Right cardiac atrium (tissue), 5 donors: ENCODE measurements at places on chromosomes 5 and 9. TPM values are rescaled to one million over a fixed set of nuclear protein-coding genes. Genes with fewer than 3 reads are reported as not detected.

DNA sequence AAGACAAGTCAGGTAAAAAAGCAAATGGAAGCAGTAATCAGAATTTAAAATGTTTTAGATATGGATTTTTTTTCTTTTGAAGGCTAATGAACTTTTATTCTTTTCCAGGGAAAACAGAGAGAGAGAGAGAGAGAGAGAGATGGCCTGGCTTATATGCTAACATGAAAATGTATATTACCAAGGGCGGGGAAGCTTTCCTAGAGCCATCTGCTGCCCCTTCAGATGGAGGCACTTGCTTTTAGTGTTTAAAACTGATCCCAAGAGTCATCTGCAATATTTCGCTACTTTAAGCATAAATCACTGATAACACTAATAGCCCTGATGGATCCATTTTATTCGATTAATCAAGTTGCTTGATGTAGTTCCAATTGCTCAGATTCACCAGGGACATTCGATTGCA lies 186.1 kb upstream of the ADAMTS16 start:
- no peak for DNase-seq

DNA sequence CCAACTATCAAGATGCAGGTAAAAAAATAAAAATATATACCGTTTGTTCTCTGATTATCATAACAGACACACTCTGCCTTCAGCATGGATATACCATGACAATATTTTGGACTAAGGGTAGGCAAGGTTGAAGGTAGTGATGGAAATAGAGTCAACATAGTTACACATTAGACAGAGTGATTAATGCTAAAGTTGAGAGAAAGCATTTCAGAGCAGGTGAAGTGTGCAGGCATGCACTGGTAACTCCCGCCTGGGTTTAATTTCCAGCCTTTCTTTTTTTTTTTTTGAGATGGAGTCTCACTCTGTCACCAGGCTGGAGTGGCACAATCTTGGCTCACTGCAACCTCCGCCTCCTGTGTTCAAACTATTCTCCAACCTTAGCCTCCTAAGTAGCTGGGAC lies 458.5 kb downstream of the TLR4 start:
- no peak for DNase-seq

DNA sequence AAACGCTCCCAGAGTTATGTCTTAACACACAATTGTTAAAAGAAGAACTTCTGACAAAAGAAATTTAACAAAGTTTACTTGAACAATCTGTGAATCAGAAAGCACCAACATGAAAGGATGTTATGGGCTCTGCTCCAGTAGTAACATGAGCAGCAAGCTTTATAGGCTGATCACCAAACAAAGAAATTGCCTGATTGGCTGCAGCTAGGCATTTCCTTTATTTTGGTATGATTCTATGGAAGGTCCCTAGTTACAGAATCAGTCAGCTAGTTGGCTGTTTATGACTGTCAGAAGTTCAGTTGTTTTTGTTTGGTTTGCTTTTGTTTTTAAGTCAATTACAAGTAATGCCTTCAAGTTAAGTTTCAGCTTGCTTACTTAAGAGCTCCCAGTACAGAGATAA lies 102.4 kb upstream of the SMC2 start:
- no peak for DNase-seq

- no peak for DNase-seq
These were observed 9.2 kb upstream of the CXCL14 start for GRCh38 chr5:135587721-135588663.

- no peak for DNase-seq
These were observed 123.5 kb downstream of the DEPDC1B start for GRCh38 chr5:60576425-60576824.

DNA sequence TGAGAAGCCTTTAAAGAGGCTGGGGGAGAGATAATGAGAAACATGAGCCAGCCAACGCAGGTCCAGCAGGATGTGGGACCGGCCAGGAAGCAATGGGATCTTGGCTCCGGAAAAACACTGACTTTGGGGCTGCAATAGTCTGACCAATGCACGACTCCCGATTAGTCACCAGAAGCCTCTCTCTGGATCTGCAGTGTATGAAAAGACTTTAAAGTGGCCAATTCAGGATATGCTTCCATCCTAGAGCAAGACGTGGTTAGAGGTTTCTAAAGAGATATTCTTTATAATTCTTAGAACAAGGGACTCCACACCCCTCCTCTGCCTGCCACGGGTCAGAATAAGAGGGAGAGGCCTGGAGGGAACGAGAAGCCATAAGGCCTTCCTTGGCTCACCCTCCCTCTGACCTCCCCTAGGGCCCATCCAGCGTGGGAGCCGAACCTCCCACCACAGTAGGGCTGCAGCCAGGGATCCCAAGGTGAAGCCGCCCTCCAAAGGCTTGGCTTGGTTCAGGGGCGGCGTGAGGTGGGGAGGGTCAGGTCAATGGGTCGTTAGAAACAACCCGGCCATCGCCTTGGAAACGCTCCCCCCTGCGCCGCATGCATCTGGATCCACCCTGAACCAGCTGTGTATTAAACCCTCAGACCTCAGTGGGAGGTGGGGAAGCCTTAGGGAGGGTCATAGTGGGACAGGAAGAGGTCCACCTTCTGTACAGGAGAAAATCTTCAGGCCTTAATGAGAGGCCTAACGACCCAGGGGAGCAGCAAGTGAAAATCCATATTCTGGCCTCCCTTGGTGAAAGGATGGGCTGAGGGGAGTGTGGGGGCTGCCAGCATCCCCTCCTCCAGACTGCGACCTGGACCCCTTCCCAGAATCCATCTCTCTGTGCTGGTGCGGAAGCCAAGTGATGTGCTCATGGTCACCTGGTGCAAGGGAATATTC lies 11.1 kb downstream of the FGF1 start:
- peak; percentile 56 for DNase-seq

- no peak for DNase-seq
These were observed 53.6 kb upstream of the APC start for GRCh38 chr5:112684121-112684520.

DNA sequence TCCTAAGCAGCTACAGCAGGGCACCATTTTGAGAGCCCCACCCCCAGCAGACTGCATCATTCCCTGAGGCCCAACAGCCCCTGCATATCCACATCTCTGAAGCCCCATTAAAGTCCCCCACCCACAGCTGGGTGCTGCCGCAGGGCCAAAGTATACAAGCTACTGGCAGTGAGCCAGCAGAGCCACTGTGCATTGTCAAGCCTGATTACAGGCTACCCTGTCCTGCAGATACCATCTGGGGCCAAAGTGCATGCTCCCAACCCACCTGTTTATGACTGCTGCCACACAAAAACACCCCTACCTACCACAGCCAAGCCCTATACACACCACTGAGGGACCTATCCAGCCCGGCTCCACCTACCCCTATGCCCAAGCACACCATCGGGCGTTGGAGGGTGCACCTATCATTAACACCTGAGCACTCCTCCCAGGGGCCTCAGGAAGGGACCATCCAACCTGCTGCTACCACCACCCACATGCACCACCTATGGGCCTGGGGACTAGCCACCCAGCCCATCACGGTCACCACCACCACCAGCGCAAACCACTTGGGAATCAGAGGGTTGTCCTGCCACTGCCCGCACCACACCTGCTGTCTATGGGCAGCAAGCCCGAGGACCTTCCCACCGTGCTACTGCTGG lies 105.0 kb downstream of the PLPP1 start:
- DNase-seq: peak; percentile 60

DNA sequence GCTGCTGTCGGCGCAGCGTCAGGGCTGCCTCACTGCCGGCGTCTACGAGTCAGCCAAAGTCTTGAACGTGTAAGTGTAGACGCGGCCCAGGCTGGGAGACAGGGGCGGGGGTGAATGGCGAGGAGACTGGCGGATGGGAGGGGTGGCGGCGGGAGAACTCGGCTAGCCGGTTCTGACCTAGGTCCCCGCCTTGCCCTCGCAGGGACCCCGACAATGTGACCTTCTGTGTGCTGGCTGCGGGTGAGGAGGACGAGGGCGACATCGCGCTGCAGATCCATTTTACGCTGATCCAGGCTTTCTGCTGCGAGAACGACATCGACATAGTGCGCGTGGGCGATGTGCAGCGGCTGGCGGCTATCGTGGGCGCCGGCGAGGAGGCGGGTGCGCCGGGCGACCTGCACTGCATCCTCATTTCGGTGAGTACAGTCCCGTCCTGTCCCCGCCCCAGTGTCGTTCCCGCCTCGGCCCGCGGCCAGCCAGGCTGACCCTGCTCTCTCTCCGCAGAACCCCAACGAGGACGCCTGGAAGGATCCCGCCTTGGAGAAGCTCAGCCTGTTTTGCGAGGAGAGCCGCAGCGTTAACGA lies 745 bp downstream of the GADD45G start:
- peak; percentile 88 for DNase-seq

- no peak for DNase-seq
These were observed 33.9 kb upstream of the MAN2A1 start for GRCh38 chr5:109655841-109656240.

- no peak for DNase-seq
These were observed 10.3 kb downstream of the WHRN start for GRCh38 chr9:114494776-114495569.

GRCh38 chr5:159917994-159918393 lies 1.7 kb downstream of the ADRA1B start:
- no peak for DNase-seq

DNA sequence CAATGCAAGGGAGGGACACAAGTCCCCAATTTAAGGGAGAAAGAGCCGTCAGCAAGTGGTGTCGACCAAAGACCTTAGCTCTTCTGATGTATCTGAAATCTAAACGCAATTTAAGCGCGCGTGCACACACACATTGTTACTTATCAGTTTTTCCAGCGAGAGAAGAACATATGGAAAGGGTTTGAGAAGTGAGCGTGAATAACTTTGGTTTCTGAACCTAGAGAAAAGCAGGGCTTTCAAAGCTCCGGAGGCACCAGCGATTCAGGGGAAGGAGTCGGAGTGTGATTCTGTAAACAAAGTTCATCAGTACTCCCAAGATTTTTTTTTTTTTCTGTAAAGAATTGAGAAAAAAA lies 191.8 kb downstream of the MEF2C start:
- DNase-seq: no peak

GRCh38 chr9:72948575-72949243 lies 4.1 kb downstream of the ALDH1A1 start:
- DNase-seq: no peak

GRCh38 chr9:126149661-126150060 lies 177.0 kb upstream of the MVB12B start:
- DNase-seq: no peak

- DNase-seq: peak; percentile 52
These were observed 148.5 kb upstream of the RPS23 start for GRCh38 chr5:82426464-82427154.

- no peak for DNase-seq
These were observed 92.6 kb downstream of the PAX5 start for GRCh38 chr9:36941441-36941840.

DNA sequence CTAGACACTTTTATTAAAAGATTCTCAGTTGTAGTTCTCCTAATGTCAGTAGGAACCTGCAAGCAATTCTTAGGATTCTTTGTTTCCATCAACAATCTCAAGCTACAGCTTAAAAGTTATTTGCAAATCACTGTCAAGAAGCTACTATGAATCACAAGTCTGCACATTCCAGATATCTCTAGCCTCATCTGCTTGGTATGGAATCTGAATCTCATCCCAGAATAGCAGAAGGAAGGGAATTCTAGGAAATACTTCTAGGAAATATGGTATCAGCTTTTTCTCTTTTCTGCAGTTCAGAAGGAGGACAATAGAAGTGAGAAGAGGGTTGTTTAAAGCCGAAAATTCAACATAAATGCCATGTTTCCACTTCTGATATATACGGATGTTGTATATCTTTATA lies 792.2 kb upstream of the CDH9 start:
- no peak for DNase-seq

DNA sequence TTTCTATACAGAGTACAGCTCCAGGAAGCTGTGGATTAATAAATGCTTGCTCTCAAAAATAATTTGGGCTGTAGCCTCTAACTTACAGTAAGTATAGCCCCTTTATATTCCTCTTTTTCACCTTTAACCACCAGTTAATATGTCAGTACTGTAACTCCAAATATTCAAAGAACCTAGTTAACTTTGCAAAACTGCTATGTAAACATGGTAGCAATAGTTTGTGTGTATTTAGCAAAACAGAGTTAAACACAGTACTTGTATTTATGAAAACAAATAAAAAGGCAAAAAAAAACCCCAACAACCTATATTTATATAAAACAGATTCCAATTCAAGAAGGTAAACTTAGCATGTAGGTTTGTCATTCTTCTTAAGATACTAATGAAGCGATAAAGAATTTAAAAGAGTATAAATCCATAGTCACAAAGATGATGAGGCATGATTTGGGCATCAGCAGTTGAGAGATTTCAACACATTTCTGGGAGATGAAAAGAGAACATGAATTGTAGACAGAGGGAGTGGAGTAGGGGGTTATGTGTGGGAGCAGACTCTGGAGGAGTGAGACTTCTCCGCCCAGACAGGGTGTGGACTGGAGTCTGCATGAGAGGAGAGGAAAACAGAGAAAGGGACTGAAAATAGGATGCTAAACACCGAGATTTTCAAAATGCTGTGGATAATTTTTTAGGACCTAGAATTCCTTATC lies 47.0 kb upstream of the F2RL1 start:
- DNase-seq: no peak

DNA sequence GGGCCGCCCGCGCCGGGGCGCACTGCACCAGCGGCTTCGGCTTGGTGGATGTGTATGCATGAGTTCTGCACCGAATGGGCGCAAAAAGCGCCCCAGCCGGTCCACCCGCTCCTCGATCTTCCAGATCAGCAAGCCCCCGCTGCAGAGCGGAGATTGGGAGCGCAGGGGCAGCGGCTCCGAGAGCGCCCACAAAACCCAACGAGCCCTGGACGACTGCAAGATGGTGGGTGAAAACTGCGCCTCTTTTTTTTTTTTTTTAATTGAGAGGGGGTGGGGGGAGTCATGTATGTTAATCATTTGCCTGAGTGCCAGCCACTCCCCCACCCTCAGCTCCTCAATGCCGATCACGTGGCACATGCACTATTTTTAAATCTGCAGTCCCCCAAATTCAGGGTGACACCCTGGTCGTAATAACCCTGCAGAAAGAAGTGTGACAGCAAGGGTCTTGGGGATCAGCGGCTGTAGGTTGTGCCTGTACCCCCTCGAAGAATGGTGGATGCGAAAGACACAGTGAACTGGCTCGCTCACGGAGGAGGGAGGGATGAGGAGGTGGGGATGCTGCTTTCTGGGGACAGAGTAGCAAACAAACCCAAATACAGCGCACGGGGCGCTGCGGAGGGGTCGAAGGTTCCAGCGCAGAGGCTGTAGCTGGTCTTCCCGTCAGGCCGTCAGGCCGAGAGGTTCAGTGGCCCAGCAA lies 900 bp downstream of the RGS7BP start:
- DNase-seq: peak; percentile 46

Gene FOXD1
- 0.14 TPM for polyA plus RNA-seq

Gene TAL2
- polyA plus RNA-seq: 0.16 TPM

Gene MLANA
- not detected for polyA plus RNA-seq

Gene QRFP
- polyA plus RNA-seq: 0.05 TPM

Gene RIOK2
- 12.9 TPM for polyA plus RNA-seq

Gene BSPRY
- 1.4 TPM for polyA plus RNA-seq

Gene F2R
- polyA plus RNA-seq: 4.3 TPM

Gene PMPCA
- polyA plus RNA-seq: 63.4 TPM

Gene IDNK
- polyA plus RNA-seq: 6.3 TPM

Gene WNT8A
- not detected for polyA plus RNA-seq
